Activated CD8-positive, alpha-beta T cell treated with anti-CD3 and anti-CD28 coated beads for 36 hours (primary cell): ENCODE measurements at places on chromosomes 4 and X.

- no peak for DNase-seq
These were observed 291.7 kb downstream of the FBXO8 start for GRCh38 chr4:173991814-173992213.

- DNase-seq, result no peak
These were observed 170.6 kb downstream of the KDR start for GRCh38 chr4:54954656-54955388.

- no peak for DNase-seq
These were observed 16.7 kb downstream of the ZAR1 start for GRCh38 chr4:48506716-48507115.

DNA sequence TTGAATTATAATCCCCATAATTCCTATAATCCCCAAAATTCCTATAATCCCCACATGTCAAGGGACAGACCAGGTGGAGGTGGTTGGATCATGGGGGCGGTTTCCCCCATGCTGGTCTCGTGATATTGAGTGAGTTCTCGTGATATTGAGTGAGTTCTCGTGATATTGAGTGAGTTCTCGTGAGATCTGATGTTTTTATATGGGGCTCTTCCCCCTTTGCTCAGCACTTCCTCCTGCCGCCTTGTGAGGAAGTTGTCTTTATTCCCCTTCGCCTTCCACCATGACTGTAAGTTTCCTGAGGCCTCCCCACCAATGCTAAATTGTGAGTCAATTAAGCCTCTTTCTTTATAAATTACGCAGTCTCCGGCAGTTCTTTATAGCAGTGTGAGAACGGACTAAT is 36.6 kb upstream of the GPR78 start:
- DNase-seq, result no peak

DNA sequence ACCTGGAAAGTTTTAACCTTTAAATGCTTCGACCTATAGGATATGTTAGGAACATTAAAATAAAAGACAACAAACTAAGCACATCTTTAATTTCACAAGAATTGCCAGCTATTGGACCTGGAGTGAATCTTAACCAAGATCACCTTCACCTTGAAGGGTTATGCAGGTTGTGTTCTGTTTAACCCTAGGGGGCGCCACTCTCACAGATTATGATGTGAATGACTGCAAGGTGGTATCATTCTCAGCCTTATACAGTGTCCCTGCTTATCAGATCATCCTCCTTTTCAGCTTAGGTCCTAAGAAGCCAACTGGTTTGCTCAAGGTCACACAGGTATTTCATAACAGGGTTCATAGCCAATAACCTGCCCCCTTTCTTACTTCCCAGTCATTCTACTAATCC is 23.5 kb downstream of the INTS6L start:
- DNase-seq, result peak; percentile 51

GRCh38 chrX:119375561-119375960 is 23.6 kb upstream of the SLC25A43 start:
- DNase-seq, result no peak

DNA sequence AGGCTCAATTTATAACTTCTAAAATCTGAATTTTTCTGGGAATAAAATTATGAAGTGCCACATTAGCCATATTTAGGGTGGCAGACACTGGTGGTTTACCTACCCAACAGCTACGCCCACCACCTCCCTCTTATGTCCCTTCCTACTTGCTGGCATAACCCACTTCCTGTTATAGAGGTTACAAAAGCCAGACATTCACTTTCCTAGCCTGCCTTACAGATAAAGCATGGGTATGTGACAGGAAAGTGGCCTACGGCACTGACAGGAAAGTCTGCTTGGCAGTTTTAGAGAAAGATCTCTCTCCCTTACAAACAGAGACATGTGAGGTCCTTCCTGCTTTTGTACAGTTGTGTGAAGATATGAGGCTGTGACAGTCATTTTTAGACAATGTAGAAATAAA is 12.4 kb downstream of the DDX53 start:
- DNase-seq, result peak; percentile 4

GRCh38 chr4:100839712-100840111 is 321.9 kb upstream of the EMCN start:
- DNase-seq, result no peak

DNA sequence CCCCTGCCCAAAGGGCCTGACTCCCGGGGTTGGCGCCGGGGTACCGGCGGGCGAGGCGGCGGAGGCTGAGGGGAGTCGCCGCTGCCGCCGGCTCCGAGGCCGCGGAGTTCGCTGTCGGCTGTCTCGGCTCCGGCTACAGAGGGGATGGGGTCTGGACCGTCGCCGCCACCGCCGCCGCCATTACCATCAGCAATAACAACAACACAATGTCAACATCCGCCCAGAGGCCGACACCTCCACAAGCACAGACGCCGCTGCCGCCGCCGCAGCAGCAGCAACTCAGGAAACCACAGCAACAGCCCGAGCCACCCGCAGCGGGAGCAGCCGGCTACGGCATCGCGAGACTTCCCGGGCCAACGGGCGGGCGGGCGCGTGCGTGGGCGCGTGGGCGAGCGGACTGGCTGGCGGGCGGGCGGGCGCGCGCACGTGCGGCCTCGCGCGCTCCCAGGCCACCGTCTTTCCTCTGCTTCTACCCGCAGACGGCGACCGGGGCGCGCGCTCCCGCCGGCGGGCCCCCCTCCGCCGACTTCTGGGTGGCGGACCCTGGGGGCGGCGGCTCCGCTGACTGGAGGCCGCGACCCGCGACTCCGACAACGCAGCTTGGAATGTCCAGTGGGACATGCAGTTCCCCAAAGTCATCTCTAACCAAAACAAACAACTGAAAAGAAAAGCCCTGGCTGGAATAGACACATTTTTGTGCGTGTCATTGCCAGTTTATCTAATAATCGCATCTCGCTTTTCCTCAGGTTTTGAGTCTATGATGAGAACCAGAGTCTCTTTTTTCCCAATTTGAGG is at the start of gene CHIC2:
CHIC2 (minus strand) TSS at position 289 of the 795 bp plus-strand sequence. CDS start 305 bp downstream, outside the sequence.
- DNase-seq, result peak; percentile 97
